ENCODE measurements at places on chromosomes 5 and 9.
A peak's percentile ranks its signal among the peaks of the same experiment; 100 is the strongest.

- no peak for DNase-seq
These were observed 123.4 kb downstream of the NXNL2 start for GRCh38 chr9:88658311-88658822.

- DNase-seq = no peak
These were observed 15.2 kb downstream of the LIFR start for GRCh38 chr5:38541174-38541725.

- peak; percentile 29 for DNase-seq
These were observed 12.0 kb downstream of the GPSM1 start for GRCh38 chr9:136339173-136339957.

- DNase-seq = no peak
These were observed 1.3 kb downstream of the CDX1 start for GRCh38 chr5:150167908-150168307.

- DNase-seq = no peak
These were observed 6.1 kb upstream of the STOML2 start for GRCh38 chr9:35108946-35109575.

DNA sequence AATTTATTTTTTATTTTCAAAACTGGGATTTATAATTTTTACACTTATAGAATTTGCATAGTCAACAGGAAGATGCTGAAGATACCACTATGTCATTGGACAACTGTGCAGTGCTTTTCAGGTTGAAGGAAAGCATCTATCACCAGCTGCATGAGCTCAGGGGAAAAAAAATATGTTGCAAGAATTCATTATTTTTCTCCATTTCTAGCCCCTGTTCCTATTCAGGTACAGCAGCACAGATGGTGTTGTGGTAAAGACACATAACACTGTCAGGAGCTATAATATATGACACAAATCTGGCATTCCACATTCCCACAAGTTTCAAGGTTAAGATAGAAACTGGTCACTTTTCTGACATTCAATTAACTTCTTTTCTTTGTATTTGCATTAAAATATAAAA, 1088.6 kb downstream of the MAT2B start:
- no peak for DNase-seq

- no peak for DNase-seq
These were observed 101.6 kb upstream of the SSBP2 start for GRCh38 chr5:81852291-81853029.

Measured in pulmonary artery endothelial cell (primary cell).